Activated CD4-positive, alpha-beta T cell treated with anti-CD3 and anti-CD28 coated beads, Interleukin-2, amount 50 U/mL, for 1 hour (primary cell): ENCODE measurements at places on chromosomes 5 and 9.

- DNase-seq, result no peak
These were observed 289.4 kb downstream of the PDE4D start for GRCh38 chr5:59604111-59604510.

GRCh38 chr5:96662725-96663518 is 746 bp downstream of the CAST start:
- DNase-seq, result peak; percentile 82

- peak; percentile 48 for DNase-seq
These were observed 9.1 kb upstream of the ERMP1 start for GRCh38 chr9:5841771-5842573.

DNA sequence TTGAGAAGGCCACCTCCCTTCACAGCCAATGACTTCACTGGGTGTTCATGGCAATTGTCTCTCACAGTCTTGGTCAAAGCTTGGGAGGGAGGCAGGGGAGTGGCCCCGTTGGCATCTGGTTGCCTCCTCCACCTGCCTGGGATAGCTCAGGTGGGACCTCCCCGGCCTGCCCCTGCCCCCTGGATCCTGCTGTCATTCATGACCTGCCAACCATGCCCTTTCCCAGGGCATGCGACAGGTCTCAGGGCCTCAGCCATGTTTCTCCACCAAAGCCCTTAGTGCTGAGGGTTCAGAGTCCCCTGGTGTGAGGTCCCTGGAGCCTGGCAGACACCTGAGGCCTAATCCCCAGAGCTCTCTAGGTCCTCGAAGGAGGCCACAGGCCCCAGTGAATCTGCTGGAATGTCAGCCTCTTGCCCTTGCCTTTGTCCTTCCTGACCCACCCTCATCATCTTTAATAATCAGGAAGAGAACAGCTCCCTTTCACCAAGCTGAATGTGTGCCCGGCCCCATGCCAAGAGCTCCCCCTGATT is 5.6 kb downstream of the DAB2IP start:
- no peak for DNase-seq

DNA sequence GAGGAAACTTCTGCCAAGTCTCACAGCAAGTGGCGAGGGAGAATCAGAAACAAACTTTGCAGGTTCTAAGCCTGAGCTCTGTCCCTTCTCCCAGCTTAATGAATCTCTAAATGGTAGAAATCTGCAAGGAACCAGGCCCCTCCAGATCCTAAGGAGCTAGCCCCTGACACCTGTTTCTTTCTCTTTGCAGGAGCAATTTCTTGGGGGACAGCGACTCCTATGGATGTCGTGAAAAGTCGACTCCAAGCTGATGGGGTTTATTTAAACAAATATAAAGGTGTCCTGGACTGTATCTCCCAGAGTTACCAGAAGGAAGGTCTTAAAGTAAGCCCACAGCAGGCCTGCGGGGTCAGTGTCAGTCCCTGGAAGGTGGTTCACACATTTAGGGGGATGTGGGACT is 21.8 kb downstream of the IL9 start:
- DNase-seq, result no peak

DNA sequence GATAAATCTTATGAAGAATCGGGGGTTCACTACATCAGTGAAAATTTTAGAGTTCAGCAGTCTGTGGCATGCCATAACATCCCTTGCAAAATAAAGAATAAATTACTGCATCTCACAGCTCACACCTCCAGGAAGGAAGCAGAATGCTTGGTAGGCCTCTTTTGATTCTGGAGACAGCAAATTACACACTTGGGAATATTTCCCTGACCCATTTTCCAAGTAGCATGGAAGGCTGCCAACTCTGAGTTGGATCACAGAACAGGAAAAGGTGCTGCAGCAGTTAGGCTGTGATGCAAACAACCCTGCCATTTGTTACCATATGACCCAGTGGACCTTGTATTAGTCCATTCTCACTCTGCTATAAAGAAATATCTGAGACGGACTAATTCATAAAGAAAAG is 293.5 kb downstream of the ASTN2 start:
- DNase-seq, result no peak

DNA sequence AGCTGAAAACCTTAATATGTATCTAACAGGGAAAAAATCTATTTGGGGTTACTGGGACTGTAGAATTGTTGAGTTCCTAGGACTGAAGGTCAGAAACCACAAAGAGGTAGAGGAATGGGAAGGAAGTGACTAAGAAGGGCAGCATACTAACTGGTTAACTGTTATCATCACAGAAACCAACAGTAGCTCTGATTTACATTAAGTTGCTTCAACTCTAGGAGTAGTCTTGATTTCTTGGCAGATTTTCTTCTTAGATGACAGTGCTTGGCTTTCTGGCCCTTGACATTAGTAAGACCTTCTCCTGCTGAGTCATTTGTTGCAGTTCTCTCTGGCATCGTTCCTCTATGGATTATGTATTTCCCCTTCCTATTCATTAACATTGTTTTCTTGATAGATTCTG is 116.1 kb upstream of the RASA1 start:
- DNase-seq, result no peak

DNA sequence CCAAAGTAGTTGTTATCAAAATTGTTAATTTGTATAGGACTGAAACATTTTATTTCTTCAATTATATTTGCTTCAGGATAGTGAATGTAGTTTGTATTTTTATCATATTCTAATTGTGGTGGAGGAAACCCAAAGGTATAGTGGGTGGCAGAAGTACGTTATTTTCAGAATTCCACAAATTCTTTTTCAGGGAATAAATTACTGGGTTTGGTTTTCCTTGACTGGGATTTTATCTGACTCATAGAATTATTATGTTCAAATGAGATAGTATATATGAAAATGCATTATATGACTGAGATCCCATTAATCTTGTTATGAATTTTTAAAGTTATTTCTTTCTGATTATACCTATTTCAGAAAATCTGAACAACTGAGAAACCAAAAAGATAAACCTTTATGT is 73.7 kb downstream of the VPS13A start:
- DNase-seq, result no peak

- peak; percentile 46 for DNase-seq
These were observed 4.8 kb downstream of the ATP6V1G1 start for GRCh38 chr9:114592356-114592755.

GRCh38 chr9:127505396-127506116 is 54.2 kb downstream of the LRSAM1 start:
- DNase-seq, result peak; percentile 34

- DNase-seq, result no peak
These were observed 60.7 kb downstream of the PRRT1B start for GRCh38 chr9:131605770-131606590.

DNA sequence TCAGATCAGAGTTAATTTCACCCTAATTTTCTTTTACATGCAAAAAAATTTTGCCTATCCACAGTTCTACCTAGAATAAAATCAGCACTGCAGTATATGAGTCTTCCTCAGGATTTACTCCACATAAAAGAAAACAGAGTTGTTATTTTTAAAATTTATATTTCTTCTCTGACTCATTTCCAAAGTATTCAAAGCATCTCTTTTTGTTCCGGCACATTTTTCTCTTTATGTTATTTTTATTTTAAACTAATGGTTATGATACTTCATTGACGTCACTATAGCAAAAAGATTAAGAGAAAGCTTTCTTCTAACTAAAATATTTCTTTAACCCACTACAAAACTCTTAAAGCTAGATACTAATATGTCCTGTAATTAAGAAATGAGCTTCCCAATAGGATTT is 590.4 kb downstream of the PRELID2 start:
- DNase-seq, result no peak

DNA sequence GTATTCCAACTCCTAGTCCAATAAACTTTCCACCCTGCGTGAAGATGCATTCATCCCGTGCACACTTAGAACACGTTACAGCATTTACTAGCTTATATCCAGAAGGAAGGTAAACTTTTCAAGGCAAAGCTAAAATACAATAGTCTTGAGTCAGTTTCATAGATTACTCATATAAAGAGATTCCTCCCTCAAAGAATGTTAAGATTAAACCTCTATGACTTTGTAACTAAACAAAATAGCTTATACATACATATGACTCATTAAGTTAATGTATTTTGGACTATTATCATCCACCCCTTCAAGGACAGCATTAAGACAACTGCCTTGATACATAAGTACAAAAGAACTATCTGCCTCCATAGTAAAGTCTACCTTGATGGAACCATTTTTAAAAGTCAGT is 36.1 kb downstream of the TLE1 start:
- DNase-seq, result no peak
